ENCODE measurements at places on chromosomes 1 and 21.

DNA sequence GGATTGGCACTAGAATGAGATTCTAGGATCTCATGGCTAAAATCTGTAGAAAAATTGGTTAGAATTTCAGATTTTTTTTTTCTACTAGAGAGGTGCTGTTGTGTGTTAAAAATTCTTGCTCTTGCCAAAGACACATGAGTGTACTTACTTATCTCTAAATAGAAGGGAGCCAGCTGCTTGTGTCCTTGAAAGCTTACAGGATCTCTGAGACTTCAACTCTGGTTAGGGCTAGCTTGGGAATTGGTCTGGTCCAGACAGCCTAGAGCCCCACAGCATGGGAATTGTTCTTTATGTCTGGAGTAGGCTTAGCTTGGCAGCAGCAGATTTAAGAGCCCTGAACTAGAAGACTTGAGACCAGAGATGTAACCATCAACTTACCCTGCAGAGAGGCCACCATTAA, 37.3 kb downstream of the MACO1 start:
- DNase-seq, result no peak

- DNase-seq, result no peak
Measured at GRCh38 chr21:45313015-45313414, 25.3 kb upstream of the POFUT2 start.

DNA sequence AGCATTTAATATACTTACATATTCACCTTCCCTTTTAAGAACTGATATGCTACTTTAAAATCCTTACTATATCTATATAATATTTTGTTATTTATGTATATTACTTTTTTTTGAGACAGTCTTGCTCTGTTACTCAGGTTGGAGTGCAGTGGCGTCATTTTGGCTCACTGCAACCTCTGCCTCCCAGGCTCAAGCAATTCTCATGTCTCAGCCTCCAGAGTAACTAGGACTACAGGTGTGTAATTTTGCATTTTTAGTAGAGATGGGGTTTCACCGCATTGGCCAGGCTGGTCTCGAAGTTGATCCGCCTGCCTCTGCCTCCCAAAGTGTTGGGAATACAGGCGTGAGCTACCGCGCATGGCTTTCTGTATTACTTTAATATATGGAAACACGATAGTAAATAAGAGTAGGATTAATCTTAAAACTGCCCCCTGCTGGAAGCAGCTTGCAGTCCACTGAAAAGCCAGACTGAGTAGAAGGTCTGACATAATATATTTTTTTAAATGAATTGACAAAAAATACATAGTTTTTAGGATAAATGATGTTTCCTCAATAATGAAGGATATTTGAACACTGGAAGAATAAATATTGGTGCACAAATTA, 24.4 kb downstream of the RCAN3 start:
- no peak for DNase-seq

GRCh38 chr1:181504399-181504842, 21.1 kb downstream of the CACNA1E start:
- peak; percentile 66 for DNase-seq

GRCh38 chr1:38344716-38345115, 298.1 kb upstream of the POU3F1 start:
- no peak for DNase-seq

DNA sequence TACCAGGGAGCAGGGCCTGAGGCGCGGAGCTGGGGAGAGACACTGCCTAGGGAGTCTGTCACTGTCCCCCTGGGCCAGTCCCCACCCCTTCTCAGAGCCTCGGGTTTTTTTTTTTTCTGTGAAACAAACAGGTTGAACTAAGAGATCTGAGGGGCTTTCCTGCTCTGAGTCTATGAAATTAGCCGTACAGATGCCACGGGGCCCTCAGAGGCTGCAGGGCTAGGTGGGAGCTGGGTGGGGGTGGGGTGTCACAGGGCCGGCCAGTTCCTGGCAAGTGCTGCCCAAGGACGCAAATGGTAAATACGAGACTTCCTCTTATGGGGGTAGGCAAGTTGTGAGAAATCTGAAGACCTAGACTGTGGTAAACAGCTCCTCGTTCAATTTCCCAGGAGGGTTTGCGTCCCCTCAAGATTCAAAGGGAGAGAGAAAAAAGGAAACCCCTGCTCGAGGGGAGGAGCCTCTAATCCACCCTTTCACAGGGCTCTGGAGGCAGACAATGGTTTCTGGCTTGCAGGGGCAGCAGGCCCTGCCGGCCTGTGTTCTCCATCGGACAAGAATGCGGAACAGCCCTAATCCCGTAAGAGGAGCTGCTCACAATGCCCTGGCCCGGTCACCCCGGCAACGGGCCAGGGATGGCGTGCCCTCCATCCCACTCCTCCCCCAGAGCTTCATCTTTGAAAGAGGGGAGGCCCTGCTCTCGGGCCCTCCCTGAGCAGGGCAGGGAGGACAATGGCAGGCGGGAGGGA, 7.8 kb downstream of the NUAK2 start:
- DNase-seq, result peak; percentile 43

GRCh38 chr1:109265741-109266330, 16.5 kb downstream of the CELSR2 start:
- DNase-seq, result no peak

GRCh38 chr1:112563341-112563740, 54.6 kb downstream of the WNT2B start:
- DNase-seq, result no peak

- DNase-seq, result peak; percentile 49
Measured at GRCh38 chr1:227447531-227447990, 115.8 kb upstream of the ZNF678 start.

DNA sequence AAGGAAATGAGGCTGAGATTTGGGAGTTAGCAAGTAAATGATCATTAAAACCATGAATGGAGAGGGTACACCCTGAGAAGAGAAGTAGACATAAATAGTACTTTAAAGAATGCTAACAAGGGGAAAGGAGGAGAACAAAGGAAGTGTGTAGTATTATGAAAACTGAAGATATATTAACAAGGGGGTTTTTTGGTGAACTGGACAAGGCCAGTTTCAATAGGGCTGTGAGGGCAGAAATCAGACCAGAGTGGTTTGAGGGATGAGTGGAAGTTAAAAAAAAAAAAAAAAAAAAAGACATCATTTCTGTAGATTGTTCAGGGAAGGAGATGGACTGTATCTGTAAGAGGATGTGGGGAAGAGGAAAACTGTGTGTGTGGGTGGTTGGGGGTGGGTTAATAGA, 137.1 kb downstream of the PLA2G4A start:
- DNase-seq, result no peak

All from small intestine (tissue), 16 donors.